ENCODE measurements at places on chromosomes 16 and 17.

DNA sequence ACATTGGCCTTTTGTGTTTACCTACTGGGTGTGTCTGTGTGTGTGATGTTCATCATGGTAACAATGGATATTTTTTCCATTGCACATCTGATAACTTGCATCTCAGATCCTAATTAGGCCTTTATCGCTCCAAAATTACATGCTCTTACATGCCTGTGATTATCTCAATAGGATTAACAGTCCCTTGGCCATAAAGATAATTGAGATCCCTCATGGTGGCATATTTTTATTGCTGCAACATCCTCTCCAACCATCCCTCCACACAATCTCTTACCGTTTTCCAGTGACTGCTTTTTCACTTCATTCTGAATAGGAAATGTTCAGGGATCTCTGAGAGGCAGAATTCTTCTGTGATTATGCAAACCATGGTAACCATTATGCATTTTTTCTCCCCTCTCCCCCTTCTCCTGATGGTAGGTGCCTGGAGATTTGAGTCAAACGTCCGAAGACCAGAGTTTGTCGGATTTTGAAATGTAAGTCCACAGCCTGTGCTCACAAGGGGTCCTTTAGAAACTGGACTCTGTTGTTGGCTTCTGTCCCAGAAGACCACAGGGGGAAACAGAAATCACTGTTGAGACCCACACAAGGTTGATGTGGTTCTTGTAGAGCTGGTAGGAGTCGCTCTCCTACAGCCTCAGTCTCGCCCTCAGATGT lies 405.5 kb downstream of the CPPED1 start:
- DNase-seq = no peak

DNA sequence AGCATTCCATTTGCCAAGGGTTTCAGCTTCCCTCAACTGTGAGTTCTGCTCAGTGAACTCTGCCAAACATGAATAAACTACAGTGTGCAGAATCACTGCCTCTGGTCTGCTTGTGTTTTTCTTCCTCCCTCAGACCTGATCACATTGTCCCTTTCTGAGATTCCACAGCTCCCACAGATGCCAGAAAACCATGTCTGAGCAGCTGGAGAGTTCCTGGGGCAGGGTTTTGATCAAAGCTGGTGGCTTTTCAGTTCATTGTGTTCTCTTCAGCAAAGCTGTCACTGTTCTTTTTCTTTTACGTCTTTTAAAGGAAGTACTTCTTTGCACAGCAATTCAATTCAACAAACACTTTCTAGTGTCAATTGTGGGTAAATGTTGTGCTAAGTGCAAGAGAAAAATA lies 555.8 kb downstream of the RBFOX1 start:
- no peak for DNase-seq

- no peak for DNase-seq
Observed at GRCh38 chr16:55444754-55445485, 34.1 kb upstream of the MMP2 start.

DNA sequence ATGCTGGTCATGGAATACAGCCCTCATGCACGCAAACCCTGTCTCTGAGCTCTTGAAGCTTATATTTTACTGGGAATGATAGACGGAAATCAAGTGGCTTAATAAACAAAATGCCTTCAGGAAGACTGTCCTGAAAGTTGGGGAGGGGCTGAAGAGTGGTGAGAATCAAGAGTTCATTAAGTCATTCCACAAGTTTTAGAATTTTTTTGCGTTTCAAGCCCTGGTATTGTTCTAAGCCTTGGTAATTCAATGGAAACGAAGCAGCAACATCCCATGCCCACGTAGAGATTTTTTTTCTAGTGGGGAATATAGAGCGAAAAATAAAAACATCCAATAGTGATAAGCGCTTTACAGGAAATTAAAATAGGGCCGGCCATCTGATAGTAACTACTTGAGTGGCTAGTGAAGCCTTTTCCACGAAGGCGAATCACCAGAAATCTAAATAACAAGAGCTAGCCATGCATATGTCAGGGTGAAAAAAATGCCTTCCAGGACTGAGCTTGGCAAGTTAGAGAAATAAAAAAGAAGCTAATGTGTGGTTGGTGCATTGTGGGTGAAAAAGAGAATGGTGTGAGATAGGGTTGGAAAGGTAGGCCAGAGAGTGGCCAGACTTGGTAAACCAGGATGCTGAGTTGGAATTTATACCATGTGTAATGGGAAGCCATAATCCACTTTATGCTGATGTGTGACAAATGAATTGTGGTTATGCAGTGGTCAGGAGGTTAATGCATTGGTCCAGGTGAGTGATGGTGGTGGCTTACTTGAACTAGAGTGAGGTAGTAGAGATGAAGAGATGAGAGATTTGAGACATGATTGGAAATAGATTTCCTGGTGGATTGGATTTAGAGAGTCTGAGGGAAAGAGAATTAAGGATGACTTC lies 772 bp downstream of the PFAS start:
- no peak for DNase-seq

- no peak for DNase-seq
Observed at GRCh38 chr17:4229627-4230541, 33.9 kb downstream of the ANKFY1 start.

DNA sequence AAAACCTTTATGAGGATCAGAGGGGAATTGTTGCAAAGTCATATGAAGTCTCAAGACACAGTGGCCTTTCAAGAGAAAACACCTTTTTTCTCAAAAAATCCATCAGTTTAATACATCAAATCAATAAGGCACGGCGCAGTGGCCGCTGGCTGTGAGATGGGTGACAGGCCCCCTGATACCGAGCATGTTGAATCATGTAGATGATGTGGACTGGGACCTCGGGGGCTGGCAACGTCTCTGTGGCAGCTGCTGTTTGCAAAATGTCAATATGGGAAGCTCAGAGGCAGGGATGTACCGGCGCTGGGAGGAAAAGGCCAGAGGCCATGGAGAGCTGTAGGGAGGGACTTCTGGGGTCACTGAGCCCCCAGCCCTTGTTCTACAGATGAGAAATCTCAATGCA lies 169.1 kb downstream of the GSG1L start:
- DNase-seq = no peak

GRCh38 chr17:28180449-28180848 lies 138.0 kb downstream of the NLK start:
- DNase-seq = no peak

DNA sequence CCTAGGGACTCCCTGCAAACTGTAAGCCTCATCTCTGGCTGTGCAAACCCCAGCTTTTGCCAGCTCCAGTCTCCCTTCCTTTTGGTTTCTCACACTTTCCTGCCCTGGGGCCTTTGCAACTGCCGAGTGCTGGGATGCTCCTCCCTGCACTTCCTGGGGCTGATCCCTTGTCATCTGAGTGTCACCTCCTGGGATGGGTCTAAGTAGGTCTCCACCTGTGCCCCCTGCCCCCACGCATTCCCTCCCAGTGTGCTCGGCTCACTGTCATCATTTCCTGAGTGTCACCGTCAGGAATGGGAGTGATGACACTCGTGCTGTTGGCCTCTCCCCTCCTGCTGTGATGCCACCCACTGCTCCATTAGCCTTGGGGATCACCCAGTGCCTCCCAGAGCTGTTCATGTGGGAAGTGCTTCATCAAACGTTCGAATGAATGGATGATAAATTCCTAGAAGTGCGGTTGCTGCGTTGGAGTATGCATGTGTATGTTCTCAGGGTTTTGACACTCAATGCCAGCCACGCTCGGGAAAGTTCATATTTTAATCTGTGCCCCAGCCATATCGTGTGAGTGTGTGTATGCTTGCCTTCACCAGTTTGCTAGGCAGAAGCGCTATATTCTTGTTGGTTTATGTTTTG lies 189.9 kb downstream of the NTN1 start:
- no peak for DNase-seq

DNA sequence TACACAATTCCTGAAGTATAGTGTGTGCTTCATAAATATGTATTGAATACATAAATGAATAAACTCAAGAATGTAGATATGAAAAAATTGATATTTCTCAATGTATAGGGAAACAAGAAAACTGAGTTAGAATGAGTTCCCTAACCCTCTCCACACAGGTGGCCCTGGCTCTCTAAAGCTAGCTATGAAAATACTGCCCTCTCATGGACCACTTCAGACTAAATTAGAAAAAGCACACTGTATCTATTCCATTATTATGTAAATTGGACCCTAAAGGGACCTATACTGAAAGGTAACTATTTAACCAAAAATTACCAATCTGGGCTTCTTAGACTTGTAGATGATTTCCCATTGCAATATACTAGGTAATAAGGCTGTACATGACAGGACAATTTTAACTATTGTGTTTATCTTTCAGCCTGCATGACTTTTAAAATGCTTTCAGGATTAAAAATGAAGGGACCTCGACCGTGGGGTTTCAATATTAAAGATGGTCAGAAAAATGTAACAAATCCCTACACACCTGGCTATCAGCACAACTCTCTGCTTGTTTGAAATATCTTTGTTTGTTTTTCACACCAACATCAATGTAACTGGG lies 672.5 kb upstream of the KIF2B start:
- no peak for DNase-seq

GRCh38 chr16:49350265-49351095 lies 23.1 kb upstream of the C16orf78 start:
- DNase-seq = peak; percentile 2

DNA sequence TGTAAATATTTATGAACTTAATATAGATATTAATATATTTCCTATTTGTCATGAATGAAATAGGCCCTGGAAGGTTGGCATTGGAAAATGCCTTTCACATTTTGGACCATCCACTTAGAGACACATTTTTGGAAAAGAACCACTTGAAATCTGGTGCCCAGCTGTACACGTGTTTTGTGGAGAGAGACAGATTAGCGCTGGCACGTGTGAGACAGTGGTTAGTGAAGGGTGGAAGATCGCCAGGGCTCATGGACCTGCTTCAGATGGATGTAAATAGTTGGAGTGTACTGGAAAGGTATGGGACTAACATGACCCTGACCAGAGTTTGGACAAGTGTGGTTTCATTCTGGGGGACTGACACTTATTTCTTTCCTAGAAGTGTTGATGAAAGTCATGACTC lies 222.9 kb downstream of the PRKCA start:
- DNase-seq = no peak

- DNase-seq = no peak
Observed at GRCh38 chr16:10579965-10580882, at the start of gene EMP2. Gene EMP2 (minus strand): TSS chr16:10580598. CDS start chr16:10547617, 32,981 bp downstream.

DNA sequence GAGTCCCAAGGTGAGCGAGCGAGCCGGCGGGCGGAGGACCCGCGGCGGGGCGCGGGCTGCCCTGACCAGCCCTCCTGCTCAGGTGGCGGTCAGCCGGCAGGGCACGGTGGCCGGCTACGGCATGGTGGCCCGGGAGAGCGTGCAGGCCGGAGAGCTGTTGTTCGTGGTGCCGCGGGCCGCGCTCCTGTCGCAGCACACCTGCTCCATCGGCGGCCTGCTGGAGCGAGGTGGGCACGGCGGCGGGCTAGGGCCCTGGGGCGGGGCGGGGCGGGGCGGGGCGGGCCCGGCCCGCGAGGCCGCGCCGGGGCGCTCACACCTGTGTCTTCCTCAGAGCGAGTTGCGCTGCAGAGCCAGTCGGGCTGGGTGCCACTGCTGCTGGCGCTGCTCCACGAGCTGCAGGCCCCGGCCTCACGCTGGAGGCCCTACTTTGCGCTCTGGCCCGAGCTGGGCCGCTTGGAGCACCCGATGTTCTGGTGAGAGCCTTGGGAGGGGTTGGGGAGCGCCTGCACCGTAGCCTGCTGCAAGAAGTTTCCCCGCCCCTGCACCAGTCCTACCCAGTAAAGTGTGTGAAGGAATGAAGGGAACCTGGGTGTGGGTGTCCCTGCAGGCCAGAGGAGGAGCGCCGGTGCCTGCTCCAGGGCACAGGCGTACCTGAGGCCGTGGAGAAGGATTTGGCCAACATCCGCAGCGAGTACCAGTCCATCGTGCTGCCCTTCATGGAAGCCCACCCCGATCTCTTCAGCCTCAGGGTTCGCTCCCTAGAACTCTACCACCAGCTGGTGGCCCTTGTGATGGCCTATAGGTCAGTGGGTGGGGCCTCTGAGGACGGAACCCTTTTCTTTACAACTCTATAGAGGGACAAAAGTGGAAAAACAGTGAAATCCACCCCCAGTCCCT lies 802 bp downstream of the SETD6 start:
- peak; percentile 34 for DNase-seq

DNA sequence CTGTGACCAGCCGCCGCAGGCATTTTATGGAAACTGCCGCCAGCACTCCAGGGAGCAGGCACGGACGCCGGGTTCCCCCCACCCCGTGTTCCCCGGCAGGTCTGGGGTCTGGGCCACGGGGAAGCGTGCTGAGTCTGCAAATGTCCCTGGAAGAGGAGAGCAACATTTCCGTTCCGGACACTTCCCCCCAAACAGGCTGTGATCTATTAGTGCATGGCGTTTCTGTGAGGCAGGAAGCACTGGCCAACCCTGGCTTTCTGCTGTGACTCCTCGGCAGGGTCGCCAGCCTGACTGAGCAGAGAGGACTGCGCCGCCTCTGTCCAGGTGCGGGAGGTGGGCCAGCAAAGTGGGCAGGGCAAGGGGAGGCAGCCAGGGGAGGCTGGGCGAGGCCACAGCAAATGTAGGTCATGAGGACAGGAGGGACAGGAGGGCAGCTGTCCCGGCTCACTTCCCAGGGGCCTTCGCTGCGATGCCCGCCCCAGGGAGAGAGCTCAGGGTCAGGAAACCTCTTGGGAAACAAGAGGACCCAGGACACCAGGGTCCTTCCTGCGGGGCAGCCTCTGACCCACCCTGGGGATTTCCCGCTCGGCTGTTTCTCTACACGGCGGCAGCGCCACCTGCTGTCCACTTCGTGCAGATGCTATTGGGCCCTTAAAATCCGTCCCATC lies 9.5 kb downstream of the FOXF1 start:
- DNase-seq = peak; percentile 20

GRCh38 chr17:8365143-8365542 lies 11.4 kb downstream of the KRABD2 start:
- no peak for DNase-seq

- DNase-seq = no peak
Observed at GRCh38 chr16:5928476-5929065, 831.0 kb upstream of the EEF2KMT start.

DNA sequence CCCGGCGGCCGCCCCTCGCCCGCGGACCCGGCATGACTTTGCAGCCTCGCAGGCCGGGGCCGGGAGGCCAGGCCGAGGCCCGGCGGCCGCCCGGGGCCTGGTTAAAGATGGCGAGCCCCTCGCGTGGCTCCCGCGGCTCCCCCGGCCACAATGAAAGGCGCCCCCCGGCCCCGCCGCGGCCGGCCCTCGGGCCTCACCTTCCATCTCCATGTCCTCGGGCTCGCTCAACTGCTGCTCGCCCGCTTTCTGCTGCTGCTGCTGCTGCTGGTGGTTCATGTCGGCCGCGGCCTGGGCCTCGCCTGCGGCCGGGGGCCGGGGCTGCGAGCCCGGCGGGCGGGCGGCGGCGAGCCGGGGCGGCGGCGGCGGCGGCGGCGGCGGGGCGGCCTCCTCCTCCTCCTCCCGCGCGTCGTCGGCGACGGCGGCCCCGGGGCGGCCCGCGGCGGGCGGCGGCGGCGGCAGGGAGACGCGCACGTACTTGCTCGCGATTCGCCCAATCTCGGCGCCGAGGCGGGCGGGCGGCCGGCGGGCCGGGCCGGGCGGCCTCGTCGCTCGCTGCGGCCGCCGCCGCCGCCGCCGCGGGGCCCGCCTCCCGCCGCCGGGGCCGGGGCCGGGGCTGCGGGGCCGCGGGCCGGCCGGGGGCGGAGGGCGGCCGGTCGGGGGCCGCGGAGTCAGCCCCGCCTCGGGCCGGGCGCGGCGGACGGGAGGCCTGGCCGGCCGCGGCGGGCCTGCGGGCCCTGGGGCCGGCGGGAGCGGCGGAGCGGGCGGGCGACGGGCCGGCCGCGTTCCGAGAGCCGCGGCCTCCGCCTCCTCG lies 491 bp downstream of the USP7 start:
- DNase-seq = no peak

- no peak for DNase-seq
Observed at GRCh38 chr17:538181-538973, 176.3 kb downstream of the VPS53 start.

- DNase-seq = no peak
Observed at GRCh38 chr16:49716339-49716934, 139.5 kb downstream of the ZNF423 start.

GRCh38 chr16:73026754-73027684 lies 20.9 kb downstream of the ZFHX3 start:
- DNase-seq = no peak

Data from stimulated activated CD8-positive, alpha-beta memory T cell treated with anti-CD3 and anti-CD28 coated beads, Interleukin-7, amount 100 ng/mL, for 4 hours (primary cell).